Activated naive CD4-positive, alpha-beta T cell treated with anti-CD3 and anti-CD28 coated beads for 36 hours (primary cell): ENCODE measurements at places on chromosomes 4 and X. TPM values are rescaled to one million over a fixed set of nuclear protein-coding genes. Genes with fewer than 3 reads are reported as not detected.

DNA sequence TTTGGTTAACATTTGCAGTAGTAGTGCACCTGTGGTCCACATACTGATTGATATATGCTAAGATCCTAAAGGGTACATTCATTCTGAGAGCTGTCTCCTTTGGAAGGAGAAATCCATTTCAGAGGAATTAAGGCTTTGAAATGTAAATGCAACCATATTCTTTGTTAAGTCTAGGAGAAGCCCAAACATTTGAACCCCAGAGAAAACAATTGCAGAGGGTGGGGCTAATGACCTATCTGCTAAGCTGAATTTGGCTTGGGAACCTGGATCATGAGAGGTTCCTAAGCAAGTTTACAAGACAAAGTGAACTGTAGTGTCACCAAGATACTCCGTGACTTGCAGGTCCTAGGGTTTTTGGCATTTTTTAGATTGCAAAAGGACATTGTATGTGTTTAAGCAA is 41.2 kb downstream of the LAS1L start:
- no peaks in the 10 kb centered on the region for H3K4me1 ChIP-seq
- H3K36me3 ChIP-seq, result no peaks in the 10 kb centered on the region
- no peak overlapping the region for H3K27ac ChIP-seq
- no peak for DNase-seq

GRCh38 chr4:53061091-53061850 is 199.2 kb downstream of the RASL11B start:
- H3K4me3 ChIP-seq, result no peak overlapping the region
- DNase-seq, result no peak
- H3K27ac ChIP-seq, result no peak overlapping the region
- H3K4me1 ChIP-seq, result no peaks in the 10 kb centered on the region
- no peaks in the 10 kb centered on the region for H3K27me3 ChIP-seq

GRCh38 chr4:17309567-17310268 is 202.2 kb downstream of the QDPR start:
- no peaks in the 10 kb centered on the region for H3K4me1 ChIP-seq
- peaks cover 5% of the 10 kb centered on the region for H3K27me3 ChIP-seq
- DNase-seq, result no peak
- H3K36me3 ChIP-seq, result no peaks in the 10 kb centered on the region
- H3K4me3 ChIP-seq, result no peak overlapping the region

Gene CPLX1
- 0.48 TPM for total RNA-seq

Gene FRMD7
- not detected for total RNA-seq

DNA sequence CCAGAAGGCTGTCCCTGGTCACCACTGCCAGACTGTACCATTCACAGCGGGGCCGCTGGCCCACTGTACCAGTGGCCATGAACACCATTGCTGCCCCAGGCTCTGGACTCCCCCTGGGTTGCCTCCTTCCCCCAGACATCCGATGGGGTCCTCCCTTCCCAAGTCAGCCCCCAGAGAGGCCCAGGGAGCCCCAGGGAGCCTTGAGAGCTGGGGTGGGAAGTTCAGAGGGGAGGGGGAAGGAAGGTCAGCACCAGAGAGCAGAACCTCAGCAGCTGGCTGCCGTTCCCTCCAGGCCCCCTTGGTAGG is 441 bp upstream of the ARHGAP4 start:
- no peak for DNase-seq
- H3K27ac ChIP-seq, result peak overlapping the region; percentile 98

- no peak overlapping the region for H3K4me3 ChIP-seq
- H3K36me3 ChIP-seq, result no peaks in the 10 kb centered on the region
- H3K4me1 ChIP-seq, result no peaks in the 10 kb centered on the region
Measured at GRCh38 chr4:8849266-8850073, 22.2 kb downstream of the HMX1 start.

GRCh38 chr4:15794905-15795304 is 16.8 kb downstream of the CD38 start:
- no peak for DNase-seq
- peaks cover 53% of the 10 kb centered on the region for H3K4me1 ChIP-seq
- no peaks in the 10 kb centered on the region for H3K27me3 ChIP-seq
- peaks cover 7% of the 10 kb centered on the region for H3K36me3 ChIP-seq

DNA sequence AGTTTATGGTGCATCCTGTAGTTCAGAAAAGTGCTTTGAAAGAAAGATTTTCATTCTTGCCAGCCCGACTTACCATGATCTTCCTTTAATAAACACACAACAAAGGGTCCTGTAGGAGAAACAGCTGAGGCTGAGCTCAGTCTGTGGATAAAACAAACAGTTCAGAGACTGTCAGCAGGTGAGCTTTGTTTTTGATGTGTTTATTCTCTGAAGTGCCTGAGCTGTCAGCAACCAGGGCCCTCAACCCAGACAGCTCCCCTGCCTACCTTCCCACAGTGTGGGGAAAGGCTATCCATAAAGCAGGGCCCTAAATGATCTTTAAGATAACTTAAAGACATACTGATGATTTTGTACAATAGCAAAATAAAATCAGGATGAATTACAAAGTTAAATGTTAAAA is 459.2 kb upstream of the GALNT7 start:
- no peak for DNase-seq
- H3K4me3 ChIP-seq, result no peak overlapping the region
- H3K27me3 ChIP-seq, result no peaks in the 10 kb centered on the region
- H3K27ac ChIP-seq, result no peak overlapping the region
- no peaks in the 10 kb centered on the region for H3K4me1 ChIP-seq
- H3K36me3 ChIP-seq, result peaks cover 2% of the 10 kb centered on the region

DNA sequence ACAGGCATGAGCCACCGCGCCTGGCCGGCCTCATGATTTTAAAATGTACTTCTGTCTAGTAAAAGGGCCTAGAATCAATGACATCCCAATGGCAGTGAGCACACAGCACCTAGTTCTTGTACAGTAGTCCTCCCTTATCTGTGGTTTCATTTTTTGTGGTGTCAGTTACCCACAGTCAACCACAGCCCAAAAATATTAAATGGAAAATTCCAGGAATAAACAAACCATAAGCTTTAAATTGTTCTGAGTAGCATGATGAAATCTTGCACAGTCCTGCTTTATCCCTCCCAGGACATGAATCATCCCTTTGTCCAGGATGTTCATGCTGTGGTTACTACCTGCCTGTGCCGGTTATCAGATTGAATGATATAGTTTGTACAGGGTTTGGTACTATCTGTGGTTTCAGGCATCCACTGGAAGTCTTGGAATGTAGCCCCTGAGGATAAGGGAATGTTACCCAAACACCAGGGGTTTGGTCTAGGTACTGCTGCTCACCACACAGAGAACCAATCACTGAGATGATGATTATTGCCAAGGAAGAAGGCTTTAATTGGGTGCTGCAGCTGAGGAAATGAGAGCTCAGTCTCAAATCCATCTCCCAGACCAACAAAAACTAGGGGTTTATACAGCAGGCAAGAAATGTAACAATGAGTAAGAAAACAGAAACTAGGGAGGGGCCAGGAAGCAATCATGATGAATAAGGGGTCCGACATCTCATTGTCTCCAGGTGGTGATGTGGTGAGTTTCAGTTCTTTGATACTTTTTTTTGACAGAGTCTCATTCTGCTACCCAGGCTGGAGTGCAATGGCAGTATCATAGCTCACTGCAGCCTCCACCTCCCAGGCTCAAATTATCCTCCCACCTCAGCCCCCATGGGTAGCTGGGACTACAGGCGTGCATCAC is 16.2 kb upstream of the FHL1 start:
- no peak overlapping the region for H3K4me3 ChIP-seq
- peaks cover 11% of the 10 kb centered on the region for H3K4me1 ChIP-seq
- H3K27ac ChIP-seq, result peak overlapping the region; percentile 77
- no peaks in the 10 kb centered on the region for H3K36me3 ChIP-seq
- no peaks in the 10 kb centered on the region for H3K27me3 ChIP-seq

GRCh38 chr4:140049024-140049848 is 104.7 kb downstream of the MAML3 start:
- DNase-seq, result peak; percentile 78
- H3K27ac ChIP-seq, result peak overlapping the region; percentile 14
- peaks cover 31% of the 10 kb centered on the region for H3K4me1 ChIP-seq
- H3K4me3 ChIP-seq, result peak overlapping the region; percentile 78
